ENCODE measurements at places on chromosomes 6 and 20.

- DNase-seq, result no peak
Observed at GRCh38 chr6:50141100-50141499, 91.4 kb upstream of the DEFB112 start.

GRCh38 chr20:32019156-32019510 lies 8.9 kb downstream of the CCM2L start:
- DNase-seq, result no peak

DNA sequence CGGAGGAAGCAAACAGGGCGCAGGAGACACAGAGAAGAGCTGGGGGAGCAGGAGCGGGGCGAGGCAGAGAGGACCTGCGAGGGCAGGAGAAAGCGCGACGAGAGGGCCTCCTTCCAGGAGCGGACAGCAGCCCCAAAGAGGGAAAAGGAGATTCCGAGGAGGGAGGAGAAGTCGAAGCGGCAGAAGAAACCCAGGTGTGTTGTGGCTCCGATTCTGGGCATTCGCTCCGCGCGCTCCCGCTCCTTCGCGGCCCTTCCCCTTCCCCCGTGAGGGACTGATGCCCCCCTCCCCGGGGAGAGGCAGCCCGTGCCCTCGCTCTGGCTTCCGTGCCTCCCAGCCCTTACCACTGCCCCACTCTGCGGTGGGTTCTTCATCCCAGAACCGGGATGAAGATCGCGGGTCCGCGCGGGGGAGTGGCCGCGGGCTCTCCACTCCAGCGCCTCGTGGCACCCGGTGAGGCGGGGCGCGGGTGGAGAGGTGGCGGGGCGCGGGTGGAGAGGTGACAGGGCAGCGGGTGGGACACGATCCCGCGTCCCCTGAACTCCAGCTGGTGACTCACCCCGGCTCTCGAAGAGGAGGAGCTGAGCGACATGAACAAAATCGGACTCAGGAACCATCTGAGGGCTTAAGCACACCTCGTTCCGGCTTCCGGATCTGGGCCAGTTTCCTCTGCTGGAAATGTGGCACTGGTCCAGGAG lies 22.4 kb downstream of the TMC2 start:
- no peak for DNase-seq

- no peak for DNase-seq
Observed at GRCh38 chr20:3157817-3158216, 1.8 kb downstream of the FASTKD5 start.

DNA sequence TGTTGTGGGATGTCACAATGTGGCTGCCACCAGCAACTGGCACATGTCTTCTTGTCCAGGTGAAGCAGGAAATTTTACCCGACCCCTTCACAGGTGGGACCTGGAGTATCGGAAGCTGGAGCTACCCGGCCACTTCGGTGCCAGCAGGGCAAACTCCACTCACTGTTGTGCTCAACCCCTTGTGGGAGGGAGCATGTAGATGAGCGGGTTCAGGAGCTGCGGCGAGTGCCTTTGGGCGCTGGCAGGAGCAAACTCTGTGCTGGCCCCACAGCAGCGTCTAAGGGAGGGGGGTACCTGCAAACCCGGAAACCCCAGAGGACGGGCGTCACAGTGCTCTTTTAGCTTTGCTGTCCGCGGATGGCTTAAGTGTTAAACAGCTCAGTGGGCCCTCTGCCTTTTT lies 20.7 kb upstream of the SULF2 start:
- DNase-seq, result no peak

DNA sequence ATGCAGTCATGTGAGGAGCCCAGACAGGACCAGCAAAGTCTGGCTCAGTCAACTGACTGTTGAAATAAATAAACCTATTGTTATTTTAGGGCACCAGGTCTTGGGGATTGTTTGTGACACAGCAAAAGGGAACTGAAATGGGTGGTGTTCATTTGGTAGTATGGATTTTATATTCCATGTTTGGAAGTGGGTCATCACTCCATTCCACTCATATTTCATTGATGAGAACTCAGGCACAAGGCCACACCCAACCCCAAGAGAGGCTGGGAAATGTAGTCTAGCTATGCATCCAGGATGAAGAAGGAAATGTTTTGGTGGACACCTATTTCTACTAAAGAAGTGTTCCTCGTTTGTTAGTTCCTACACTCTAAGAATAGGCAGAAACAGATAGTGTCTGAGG lies 64.9 kb upstream of the BTBD3 start:
- no peak for DNase-seq

- DNase-seq, result no peak
Observed at GRCh38 chr6:30707281-30707850, 9.7 kb downstream of the MDC1 start.

DNA sequence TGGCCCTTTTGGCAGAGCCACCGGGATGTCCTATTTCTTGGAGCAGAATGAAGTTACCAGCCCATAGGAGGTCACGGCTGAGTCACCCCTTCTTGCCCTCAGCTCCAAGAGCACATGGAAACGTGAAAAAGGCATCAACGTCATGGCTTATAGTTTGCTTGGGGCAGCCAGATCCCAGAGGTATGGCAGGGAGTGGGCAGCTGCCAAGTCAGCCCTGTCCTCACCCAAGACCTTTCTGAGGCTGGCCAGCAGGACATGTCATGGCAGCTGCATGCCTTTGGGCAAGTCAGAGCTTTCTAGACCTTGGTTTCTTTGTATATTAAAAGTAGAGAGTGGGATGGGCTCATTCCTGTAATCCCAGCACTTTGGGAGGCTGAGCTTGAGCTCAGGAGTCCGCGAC lies 8.2 kb upstream of the MDFI start:
- no peak for DNase-seq

DNA sequence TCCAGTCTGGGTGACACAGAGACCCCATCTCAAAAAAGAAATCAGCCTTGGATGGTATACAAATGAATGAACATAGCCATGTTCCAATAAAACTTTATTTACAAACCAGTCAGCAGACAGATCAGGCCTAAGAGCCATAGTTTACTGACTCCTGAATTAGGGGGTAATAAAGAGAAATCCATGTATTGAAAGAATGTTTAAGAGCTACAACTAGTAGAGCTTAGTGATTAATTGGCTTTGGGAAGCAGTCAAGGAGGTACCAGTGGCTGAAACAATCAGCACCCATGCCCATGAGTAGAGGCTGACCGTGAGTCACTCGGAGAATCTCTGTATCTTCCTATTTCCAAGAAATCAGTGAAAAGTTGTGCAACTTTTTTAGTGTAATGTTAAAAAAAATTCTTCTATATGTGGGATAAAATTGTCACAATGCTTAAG lies 223.6 kb upstream of the RREB1 start:
- no peak for DNase-seq
